ENCODE measurements at places on chromosomes 3 and 15.

DNA sequence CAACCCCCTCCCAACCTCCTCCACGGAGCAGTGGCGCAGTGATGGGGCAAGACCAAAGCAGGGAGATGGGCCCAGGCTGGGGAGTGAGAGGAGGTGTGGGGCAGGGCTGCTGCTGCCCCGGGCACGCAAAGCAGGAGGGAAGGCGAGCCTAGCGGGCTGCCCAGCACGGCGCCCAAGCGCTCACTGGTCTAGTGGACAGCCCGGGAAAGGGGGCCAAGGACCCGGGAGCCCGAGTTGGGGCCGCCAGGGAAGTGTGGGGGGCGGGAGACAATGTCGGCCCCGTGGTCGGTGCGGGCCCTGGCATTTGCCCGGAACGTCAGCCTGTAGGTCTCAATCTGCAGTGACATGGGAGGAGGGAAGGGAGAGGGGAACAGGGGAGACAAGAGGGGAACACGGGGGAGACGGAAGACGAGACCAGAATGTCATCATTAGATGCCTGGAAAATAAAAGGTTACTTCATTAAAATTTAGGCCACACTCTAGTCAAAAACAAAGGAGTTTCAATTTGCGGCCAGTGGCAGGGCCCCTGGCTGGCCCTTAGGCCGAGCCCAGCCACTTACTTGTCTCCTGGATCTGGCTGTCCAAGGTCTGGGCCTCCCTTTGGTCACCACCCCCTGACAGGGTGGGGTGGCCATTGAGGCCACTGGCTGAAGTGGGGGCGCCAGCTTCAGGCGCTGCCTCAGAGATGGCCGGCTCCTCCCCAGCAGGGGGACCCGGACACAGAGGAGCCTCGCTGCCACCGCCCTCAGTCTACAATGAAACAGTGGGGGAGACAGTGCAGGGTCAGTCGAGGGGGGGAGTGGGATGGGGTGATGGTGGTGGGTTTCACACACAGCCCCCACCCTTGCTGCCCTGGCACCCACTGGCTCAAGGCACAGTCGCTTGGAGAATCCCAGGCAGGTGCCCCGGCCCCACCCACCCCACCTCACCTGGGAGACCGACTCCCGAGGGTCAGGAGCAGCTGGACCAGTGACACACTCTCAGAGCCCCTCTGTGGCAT lies 50.0 kb downstream of the DHX30 start:
- DNase-seq, result no peak

DNA sequence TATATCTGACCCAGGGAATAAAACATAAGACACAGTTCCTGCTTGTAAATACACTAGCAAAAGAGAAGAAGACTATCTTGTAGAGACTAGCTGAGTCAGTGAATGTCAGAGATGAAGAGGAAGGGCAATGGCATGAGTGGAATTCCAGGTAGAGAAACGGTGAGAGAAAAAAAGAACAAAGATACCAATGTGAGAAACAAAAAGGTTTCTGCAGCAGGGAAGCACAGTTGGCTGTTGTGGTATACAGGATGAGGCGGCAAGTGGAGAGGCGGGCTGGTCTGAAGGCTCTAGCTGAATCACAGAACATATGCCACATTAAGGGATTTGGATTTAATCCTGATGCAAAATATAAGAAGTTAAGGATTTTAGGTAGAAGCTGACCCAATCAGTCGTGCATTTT lies 17.1 kb upstream of the TASOR start:
- no peak for DNase-seq

GRCh38 chr15:98953000-98953787 lies 54.4 kb downstream of the PGPEP1L start:
- DNase-seq, result no peak

DNA sequence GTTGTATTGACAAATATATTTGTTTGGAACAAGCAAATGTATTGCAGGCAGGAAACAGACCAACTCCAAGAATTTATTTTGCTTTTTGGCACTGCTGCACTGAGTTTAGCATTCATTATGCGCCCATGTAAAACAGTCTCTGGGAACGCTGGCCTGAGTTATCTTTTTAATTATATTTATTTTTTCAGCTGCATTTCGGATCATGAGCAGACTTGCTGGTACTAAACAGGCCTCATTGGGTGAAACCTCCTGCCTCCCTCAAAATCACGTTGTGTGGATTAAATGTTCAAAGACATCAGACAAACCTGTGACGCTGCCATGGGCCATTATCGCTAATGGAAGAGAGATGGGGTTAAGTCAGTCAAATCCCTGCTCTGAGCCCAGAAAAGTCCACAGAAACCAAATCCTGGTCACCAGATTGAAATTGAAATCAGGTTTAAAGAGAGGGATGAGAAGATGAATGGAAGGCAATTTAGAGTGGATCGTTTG lies 511.1 kb upstream of the PROK2 start:
- no peak for DNase-seq

- no peak for DNase-seq
These were observed 5.2 kb upstream of the PRKCD start for GRCh38 chr3:53155760-53156159.

DNA sequence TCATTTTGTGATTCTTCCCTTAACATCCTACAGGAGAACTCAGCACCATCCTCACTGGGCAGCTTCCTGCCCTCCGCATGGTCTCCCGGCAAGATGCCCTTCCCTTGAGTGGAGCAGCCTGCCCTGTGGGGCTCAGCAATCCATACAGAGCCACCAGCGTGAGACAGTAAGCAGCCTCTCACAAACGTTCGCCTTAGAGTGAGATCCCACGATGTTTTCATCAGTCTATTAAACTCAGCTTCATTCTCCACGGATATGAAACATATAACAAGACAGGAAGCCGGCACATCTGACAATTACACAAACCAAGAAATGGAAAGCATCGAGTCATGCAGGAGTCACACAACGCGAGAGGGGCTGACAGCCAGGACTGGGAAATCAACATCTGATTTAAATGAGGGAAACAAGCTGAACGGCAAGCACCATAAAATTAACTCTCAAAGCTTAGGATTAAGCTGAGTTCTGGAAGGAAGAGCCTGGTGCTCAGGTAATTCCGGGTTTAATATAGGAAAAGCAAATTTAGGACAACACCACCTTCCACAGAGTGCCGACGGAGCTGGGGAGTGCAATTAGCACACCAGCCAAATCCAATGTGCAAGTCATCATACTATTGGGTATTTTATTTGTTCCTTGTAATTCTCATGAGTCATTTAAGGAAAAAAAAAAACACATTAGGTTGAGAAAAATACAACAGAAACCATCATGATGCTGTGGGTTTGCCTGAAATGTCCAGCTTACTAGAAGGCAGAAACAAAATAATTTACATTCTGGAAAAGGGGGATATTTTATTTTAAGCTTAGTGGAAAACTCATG lies 272.0 kb downstream of the OCA2 start:
- DNase-seq, result no peak

- DNase-seq, result no peak
These were observed 2.1 kb downstream of the TNFAIP8L3 start for GRCh38 chr15:51092480-51093040.

- DNase-seq, result no peak
These were observed 5.3 kb upstream of the TRAK1 start for GRCh38 chr3:42085641-42086376.

DNA sequence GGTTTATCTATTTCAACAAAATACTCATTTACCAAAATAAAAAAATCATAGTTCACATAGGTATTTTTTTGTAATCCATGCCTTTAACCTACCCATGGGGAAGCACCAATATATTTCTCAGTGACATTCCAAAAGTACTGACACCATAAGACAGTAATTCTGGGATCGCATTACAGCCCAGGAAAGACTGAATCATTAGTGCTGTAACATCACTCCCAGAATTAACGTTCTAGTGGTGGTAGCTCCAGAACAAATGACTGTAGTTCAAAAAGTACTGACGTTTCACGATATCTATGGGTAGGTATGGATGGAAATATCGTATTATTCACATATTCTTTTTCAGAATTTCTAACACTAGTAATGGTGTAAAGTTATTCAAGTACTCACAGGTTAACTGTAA lies 54.3 kb upstream of the NEK10 start:
- DNase-seq, result no peak

GRCh38 chr15:62365795-62366442 lies 200.8 kb upstream of the C2CD4B start:
- peak; percentile 36 for DNase-seq

DNA sequence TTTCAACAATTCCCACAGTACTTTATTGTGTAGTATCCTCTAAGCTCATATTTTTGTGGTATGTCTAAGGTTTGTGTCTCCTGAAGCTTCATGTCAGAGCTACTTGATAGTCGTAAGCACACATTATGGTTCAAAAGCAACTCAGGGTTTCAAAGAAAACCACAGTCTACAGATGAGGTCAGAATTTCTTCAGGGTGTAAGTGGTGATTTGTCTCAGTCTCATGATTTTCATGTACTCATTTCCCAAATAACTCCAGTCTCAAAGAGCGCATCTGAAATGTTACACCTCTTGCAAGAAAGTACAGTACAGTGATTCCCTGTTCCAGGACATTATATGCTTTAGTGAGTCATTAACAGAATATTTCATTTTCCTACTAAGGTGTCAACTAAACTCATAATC lies 47.5 kb upstream of the SSR3 start:
- DNase-seq, result peak; percentile 75

DNA sequence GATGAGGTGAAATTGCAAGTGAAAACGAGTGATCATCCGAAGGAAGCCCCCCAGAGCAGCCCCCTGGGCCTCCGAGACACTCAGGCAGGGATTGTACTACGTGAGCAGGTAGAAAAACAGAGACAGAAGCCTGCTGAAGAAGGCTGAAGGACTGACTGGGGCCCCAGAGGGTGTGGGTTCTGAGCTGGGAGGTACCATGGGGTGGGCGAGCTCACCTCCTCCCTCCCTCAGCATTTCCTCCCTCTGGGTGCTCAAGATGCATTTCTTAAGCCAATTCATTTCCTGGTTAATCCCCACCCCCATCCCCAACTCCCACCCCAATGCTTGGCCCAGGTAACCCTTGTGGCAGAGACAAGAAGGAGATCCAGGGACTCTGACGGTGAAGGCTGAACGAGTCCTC lies 108.7 kb downstream of the BDH1 start:
- DNase-seq, result no peak

- no peak for DNase-seq
These were observed 298.3 kb upstream of the GPR149 start for GRCh38 chr3:154728285-154728684.

- DNase-seq, result no peak
These were observed 116.5 kb downstream of the RBMS3 start for GRCh38 chr3:29397406-29397805.

DNA sequence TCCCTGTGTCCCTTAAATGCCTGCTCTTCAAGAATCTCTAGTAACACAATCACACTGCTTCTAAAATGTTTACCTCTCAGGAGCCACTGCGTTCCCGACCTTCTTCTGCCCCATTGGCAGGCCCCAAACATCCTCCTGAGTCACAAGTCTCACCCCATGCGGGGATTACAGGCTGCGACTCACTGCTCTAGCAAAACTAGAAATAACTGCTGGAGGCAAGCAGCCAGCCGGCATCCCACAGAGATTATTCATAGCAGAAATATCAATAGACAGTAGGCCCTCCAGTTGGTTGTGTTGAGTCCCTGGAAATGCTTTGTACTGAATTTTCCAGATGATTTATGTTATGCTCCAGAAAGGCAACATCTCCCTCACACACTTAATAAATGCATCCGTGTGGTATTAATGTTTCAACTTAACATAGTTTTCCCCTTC lies 64.8 kb downstream of the RFTN1 start:
- peak; percentile 6 for DNase-seq

DNA sequence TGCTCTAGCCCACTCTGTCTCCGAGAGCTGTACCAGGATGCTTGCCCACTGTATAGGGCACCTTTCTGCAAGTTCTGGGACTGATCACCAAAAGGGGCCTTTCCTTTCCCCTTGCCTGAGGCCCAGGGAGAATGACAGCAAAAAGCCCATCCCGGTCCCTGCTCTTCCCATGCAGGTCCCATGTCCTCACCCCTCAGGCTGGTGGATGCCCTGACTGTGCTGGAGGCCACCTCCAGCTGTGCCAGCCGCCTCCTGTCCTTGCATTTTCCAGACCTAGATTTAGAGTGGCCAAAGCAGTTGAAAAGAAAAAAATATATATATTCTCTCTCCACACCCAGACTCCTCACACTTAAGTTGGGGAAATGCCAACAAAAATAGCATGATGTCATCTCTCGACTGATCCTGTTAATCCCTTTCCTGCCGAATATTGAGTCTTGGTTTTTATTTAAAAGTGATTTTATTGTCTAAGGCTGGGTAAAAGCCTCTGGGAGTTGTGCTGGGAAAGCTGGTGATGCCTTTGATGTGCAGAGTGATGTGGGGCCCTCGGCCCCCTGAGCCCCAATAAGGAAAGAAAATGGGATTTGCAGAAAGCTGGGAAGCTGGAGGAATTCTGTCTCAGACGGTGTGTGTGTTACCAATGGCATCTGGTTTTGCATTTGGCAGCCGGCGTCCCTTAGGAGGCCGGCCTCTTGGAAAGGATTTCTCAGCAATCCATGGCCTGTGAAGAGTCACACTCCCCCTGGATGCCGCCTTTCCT lies 29.3 kb upstream of the TPM1 start:
- peak; percentile 27 for DNase-seq

GRCh38 chr3:2303566-2303965 lies 204.9 kb downstream of the CNTN4 start:
- DNase-seq, result peak; percentile 16

DNA sequence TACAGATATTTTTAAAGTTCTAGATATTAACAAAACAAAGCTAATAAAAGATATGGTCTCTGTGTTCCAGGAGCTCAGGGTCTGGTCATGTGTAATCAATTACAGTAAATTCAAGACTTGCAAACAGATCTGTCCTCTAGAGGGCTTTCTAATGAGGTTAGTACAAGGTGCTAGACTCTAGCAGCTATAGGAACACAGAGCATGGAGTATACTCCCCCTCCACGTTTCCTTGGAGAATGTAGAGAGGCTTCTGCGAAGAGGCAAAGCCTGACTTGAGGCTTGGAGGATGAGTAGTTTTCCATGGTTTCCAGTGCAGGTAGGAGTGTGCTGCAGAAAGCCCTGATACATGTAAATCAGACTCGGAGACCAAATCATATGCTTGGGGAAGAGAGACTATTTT lies 32.7 kb upstream of the DLG1 start:
- no peak for DNase-seq

GRCh38 chr3:24184528-24185176 lies 239.6 kb downstream of the NR1D2 start:
- no peak for DNase-seq

- DNase-seq, result peak; percentile 26
These were observed 11.4 kb downstream of the CHRD start for GRCh38 chr3:184391266-184391665.

Measured in Caki2 (cell line).